ENCODE measurements at places on chromosomes 3 and 15.

GRCh38 chr3:53180305-53181023 is 19.5 kb downstream of the PRKCD start:
- no peak for DNase-seq

DNA sequence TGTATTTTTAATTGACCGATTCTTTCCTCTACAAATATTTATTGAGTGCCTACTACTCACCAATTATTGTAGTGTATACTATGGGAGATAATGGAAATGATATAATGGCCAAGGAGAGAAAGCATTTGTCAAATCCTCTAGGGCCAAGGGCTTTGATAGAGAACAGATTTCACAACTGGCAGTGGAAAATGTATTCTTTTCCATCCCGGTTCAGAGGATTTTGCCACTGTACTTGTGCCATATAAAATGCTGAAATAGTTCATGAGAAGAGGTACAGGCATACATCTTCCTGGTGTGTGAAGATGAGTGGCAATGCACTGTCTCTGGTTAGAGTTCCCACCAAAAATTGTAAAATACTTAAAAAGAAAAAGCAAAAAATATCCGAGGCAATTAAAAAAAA is 451.6 kb upstream of the TPRG1 start:
- DNase-seq, result no peak

DNA sequence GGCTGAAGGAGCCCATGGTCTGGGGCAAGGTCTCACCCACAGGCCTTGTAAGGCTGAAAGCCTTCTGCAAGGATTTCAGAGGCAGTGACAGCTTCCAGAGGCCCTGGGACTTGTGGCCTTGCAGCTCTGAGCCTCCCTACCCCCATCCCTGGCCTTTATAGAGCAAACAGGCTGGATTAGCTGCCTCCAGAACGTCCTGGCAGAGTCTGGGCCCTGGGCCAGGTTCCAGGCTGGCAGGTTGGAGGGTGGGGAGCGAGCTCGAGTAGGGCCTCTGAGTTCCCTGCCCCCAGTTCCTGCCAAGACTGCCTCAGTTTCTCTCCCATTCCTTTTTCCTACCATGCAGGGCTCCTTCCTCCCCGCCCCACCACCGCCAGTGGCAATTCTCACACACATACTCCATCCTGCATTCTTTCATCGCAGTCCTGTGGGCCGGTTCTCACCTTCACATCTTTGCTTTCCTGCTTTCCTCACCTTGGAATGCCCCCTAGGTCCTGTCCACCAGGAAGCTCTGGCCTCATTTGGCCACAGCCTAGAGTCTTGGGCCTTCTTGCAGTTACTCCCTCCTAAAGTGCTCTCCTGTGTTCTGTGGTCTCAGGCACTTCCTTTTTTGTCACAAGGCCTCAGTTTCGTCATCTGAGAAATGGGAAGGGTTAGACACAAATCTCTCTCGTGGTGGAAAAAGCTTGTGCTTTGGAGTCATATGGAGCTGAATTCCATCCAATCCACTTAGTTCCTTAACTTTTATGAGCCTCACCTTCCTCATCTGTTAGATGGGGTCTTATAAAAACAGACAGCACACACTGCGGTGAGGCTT is 2.7 kb downstream of the LMAN1L start:
- no peak for DNase-seq

DNA sequence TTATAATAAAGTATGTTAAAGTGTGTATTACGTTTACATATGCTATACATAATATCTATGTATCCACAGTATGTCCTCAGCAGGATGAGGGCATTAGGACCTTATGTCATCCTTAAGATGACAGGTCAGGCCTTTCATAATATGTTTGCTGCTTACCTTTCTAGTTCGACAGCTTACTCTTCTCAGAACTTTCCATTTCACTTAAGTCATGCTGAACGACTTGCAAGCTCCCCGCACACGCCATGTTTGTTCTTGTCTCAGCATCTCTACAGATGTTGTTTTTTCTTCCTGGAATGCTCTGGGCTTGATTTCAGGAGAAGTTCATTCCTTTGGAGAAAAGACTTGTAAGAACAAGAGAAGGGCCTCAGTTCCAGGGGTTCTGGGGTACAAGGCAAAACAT is 36.0 kb upstream of the PPARG start:
- DNase-seq, result no peak

- no peak for DNase-seq
Measured at GRCh38 chr3:192392986-192393385, 334.4 kb downstream of the FGF12 start.

DNA sequence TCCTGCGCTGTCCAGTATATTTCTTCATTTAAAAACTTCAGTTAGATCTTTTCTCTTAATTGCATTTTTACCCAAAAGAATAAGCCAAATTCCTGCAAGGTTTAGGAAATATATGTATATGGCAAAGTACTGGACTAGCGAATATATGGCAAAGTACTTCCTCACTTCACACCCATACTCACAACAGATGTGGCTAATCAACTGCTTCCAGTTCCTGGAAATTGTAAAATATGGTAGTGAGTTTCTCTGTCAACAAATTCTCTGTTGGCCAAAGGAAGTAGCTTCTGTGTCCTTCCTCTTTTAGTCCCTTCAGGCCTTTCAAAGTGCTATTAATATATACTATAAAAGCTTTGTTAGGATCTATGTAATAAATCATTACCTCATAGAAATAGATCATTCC is 22.0 kb downstream of the GPR15 start:
- DNase-seq, result no peak

DNA sequence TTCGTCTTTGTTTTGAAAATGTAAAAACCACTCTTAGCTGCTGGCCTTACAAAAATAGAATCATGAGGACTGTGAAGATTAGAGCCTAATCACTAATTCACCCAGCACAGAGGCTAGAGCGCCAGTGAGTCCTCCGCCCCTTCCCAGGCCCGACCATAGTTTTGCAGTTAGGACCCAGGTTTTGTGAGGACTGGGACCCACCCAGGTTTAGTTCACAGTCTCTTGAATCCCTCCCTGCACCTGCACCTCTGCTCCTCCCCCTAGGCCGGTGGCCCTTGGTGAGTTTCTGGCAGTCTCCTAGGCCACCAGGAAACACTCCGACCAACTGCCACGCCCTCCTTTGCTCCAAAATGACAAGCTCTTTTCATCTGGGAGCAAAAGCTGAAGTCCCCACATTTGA is 136.0 kb upstream of the CCDC54 start:
- no peak for DNase-seq

- DNase-seq, result no peak
Measured at GRCh38 chr15:50051811-50052419, 67.1 kb downstream of the ATP8B4 start.

DNA sequence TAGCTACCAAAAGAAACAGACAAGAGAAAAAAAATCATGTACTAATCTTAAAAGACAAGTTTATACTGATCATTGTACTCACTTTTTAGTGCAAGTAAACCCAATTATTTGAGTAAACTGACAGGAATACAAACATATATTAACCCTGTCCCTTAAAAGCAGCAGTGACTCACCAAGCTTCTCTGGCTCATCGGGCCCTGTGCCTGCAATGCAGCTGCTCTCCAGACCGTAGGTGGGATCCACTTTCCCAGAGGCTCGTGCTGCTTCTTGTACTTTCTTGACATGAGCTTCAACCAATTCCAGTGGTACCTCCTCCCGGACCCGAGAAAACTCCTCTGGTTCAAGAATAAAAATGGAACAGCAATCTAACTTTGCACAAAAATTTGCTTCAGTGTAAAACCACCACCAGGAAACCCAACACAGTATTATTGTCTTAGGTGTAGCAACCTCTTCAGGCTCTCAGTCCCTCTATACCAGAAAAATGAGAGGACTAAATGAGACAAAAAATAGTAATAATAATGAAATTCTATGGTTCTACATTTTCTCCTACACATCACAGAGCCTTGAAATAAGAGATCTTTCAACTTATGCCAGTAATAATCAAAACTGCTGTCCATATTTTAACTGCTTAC is 82.6 kb upstream of the CSPG5 start:
- DNase-seq, result no peak

DNA sequence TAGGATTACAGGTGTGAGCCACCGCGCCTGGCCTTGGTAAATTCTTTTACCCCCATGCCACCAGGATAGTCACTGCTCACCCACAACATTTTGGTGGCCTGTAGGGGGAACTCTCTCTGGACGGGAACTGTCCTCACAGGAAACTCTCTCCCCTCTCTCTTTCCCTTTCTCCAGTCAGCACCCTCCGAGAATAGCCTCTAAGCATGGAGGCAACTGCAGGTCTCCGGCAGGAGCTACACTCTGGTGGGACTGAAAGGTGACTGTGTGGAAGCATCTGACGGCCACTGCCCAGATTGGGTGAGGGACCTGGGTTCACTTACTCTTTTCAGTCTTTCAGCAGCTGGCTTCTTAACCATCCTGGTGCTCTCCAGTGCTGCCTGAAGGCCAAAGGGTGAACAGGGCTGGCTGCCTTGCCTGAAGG is 21.3 kb downstream of the TRANK1 start:
- no peak for DNase-seq

GRCh38 chr15:66705277-66706146 is 3.5 kb downstream of the SMAD6 start:
- no peak for DNase-seq

GRCh38 chr3:23646184-23646920 is 159.4 kb upstream of the UBE2E1 start:
- DNase-seq, result no peak

DNA sequence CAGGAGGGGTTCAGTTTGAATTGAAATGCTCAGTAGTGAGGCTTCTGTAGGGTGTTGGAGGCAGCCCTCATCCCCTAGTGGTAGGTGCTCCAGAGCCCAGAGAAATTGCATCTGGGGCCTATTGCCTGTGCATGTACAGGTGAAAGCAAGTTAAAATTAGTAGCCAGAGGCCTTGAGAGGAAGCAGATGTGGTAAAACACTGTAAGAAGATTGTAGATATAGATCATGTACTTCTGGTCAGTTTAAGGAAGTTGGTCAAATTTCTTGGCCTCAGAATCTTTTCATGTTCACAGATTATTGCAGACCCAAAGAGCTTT is 34.6 kb downstream of the IGSF10 start:
- DNase-seq, result no peak

GRCh38 chr15:47384341-47384740 is 333.0 kb upstream of the SEMA6D start:
- no peak for DNase-seq

DNA sequence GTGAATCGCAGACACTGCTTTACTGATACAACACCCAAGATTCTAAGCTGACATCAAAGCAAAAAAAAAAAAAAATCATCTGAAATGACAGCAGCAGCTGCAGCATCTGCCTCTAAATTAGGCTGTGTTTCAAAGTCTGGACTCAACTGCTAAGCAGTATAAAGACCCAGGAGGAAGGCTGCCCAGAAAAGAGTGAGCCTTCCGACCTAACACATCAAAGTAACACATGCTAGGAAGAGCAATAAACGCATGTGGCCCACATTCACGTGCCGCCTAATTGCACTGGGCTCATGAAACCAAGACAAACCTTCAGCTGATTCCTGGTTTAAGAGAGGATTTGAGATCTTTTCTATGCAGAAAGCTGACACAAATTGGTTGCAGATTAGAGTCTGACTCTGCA is 317.1 kb downstream of the ZIC4 start:
- DNase-seq, result no peak

DNA sequence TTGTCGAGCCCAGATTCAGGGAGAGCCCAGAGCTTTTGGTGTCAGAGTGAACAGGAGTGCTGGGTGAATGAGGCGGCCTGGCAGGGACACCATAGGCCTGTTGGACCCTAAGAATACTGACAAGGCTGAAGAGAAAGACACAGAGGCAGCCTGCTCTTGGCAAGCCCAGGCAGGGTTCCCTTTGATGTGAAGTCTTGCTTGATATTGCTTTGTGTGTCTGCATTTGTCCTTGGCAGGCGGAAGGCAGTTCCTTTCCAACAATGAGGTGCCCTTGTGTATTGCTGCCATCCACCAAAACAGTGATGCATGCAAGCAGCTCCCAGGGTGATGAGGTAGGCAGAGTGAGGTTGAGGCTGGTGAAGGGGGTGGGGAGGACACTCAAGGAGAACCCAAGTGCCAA is 152.7 kb upstream of the TSC22D2 start:
- no peak for DNase-seq

GRCh38 chr15:92268900-92269299 is 124.8 kb upstream of the ST8SIA2 start:
- DNase-seq, result no peak

- DNase-seq, result no peak
Measured at GRCh38 chr15:92821491-92822116, 78.5 kb upstream of the CHD2 start.

GRCh38 chr3:116051040-116051439 is 394.2 kb downstream of the LSAMP start:
- no peak for DNase-seq

- no peak for DNase-seq
Measured at GRCh38 chr3:50388016-50388719, 28.8 kb upstream of the TMEM115 start.

DNA sequence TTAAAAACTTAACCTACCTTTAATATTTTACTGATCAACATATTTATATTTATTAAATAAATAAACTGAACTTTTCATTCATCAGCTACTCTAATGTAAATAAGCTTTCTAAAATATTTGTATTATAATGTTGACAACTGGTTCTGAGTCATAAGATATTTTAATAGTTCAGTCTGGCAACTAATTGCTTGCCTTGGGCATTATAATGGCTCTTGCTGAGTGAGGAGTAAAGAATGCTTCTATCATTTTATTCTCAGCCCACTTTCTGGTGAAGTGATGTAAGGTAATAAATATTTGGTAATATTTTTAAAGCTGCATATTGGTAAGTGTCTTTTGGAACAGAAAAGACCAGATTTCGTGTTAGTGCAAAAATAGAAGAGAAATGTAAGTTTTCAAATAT is 81.5 kb downstream of the DIPK2A start:
- DNase-seq, result no peak

DNA sequence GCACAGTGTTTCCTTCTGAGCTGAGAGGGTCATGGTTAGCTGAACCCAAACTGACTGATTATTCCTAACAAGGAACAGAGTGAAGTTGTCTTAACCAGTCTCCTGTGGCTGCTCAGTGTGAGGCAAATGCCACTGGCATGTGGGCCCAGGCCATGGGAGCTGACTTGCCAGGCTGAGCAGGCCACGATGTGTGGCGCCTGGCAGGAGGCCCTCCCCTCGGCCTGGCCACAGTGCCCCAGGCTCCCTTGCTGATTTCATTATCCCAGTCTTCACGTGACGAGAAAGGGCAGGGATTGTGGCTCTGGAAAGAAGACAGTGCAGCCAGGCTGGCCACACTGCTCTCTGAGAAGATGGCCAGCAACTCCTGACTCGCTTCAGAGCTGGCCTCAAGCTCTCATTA is 58.8 kb downstream of the SLCO2A1 start:
- DNase-seq, result no peak

GRCh38 chr15:52185151-52185561 is 6.0 kb downstream of the GNB5 start:
- DNase-seq, result no peak

- DNase-seq, result no peak
Measured at GRCh38 chr3:13152826-13153710, 79.8 kb upstream of the IQSEC1 start.

DNA sequence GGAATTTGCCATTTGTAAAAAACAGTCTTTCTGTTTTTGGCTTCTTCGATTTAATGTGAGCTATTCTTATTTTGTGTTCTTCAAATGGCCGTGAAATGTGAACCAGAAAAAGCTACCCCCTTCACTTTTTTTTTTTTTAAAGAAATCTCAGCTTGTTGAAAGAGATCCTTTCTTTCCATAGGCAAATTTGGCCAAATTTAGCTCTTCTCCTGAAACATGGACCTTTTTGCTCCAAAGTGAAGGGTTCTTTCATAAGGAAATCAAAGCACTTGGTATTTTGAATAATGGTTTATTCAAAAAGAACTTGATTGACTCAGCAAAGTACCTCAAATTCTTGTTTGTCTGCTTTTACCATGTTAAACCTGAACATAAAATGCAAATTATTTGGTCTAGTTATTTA is 10.1 kb downstream of the RCN2 start:
- no peak for DNase-seq
